Activated CD4-positive, CD25-positive, alpha-beta regulatory T cell (primary cell): ENCODE measurements at places on chromosomes 12 and 14.
A peak's percentile ranks its signal among the peaks of the same experiment; 100 is the strongest.

- DNase-seq = no peak
These were observed 90.3 kb downstream of the RPS6KA5 start for GRCh38 chr14:90970167-90970600.

GRCh38 chr12:95538656-95539055 is 12.6 kb downstream of the USP44 start:
- DNase-seq = no peak

DNA sequence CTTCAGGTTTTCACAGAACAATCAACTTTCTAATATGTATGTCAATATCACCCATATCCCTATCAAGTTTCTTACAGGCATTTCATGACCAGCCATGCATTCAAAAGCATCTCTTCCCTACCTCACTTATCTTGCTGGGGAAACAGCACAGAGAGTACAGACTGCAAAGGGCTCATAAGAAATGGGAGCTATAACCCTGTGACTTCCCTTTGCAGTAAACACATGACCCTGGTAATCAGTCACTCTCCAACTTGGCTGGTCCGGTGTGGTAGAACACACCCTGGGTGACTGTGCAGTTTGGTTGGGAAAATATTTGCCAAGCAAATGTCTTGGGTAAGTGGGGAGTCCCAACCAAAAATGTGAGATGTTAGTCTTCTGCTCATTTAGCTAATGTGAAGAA is 49.4 kb upstream of the TMCC3 start:
- DNase-seq = no peak

- DNase-seq = no peak
These were observed 1.3 kb downstream of the TRIM9 start for GRCh38 chr14:51093371-51094281.

GRCh38 chr12:8855891-8856290 is 33.5 kb downstream of the A2ML1 start:
- DNase-seq = no peak

DNA sequence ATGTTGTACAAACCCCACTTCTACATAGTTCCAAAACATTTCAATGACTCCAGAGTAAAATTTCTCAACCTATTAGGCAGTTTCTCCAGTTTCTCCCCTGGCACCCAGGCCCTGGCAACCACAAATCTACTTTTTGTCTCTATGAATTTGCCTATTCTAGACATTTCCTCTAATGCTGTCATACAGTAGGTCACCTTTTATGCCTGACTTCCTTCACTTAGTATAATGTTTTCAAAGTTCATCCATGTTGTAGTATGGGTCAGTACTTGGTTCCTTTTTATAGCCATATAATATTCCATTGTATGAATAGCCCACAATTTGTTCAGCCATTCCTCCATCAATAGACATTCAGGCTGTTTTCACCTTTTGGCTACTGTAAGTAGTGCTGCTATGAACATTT is 67.0 kb downstream of the SPRING1 start:
- no peak for DNase-seq

DNA sequence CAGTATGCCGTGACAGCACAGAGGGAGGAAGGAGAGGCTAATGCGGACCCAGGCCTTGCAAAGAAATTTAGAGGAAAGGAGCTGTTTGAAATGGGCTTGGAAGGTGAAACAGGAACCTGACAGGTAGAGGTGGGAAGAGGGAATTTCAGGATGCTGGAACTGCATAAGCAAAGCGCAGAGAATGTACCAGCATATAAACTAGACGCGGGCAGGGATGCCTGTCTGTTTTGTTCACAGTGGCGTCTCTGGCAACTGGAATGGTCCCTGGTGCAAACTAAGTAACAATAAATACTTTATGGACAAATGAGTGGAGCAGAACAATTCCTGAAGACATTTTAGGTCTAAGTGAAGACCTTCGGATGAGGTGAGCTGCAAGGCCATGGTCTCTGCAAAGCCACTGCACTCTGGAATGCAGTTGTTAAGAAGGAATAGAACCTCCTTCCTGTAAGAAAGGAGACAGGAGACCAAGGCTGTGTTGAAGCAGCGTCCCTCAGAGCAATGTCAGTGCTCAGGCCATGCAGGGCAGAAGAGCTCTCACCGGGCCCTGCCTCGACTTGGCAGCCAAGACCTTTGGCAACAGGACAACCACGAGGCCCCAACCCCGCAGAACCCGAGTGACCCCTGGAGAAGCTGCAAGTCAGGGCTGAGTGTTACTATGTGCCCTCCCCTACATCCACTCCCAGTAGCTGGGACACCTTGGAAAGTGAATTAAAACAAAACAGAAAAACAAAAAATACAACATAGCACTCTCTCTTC is 42.8 kb downstream of the PITPNM2 start:
- DNase-seq = no peak

DNA sequence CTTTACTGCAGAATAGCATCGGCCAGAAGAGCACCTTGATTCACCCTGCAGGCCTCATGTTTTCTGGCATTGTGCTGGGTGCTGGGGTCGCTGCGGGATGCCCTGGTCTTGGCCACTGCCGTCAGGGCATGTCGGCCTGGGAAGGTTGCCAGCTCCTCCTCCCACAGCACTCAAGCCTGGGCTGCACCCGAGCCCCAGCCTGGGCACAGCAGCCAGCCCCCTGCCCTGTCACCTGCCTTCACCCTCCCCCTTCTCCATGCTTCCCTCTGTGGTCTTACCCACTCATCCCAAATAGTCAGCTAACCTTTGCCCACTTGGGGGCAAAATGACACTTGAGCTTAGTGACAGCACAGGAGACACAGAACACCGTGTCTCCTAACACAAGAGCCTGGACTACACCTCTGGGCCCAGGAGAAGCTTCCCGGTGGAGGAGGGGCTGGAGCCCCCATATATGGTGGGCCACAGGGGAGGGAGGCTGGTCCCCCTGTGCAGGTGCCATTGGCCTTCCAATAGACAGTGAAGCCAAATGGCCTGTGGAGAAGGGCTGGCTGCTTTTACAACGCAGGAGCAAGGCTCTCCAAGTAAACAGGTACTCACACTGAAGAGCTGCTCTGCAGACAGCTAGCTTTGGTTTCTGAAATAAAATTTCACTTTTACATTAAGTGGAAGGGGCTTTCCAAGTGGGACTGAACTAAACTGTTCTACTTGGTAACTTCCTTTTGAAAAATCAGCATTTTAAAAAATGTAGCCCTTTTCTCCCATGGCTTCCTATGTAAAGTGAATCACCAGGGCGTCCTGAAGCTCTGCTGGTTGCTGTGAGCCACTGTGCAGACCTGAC is 51.2 kb upstream of the AMN start:
- no peak for DNase-seq

DNA sequence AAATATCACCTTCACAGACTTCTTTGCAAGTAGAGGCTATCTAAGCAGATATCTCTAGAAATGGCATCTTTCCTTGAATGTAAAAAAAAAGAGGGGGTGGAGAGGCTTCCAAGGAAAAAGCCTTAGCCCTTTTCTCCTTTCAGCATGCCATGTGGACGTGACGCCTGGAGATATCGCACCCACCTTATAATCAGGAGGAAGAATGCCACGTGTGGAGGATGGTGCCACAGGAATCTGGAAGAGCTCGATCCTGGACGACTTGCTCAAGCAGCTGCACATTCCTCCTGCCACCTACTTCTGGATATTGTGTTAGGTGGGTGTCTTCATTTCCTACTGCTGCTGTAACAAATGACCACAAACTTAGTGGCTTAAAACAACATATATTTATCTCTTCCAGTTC is 203.6 kb downstream of the NUAK1 start:
- no peak for DNase-seq

- no peak for DNase-seq
These were observed 39.3 kb upstream of the TMCC3 start for GRCh38 chr12:94689646-94690036.

DNA sequence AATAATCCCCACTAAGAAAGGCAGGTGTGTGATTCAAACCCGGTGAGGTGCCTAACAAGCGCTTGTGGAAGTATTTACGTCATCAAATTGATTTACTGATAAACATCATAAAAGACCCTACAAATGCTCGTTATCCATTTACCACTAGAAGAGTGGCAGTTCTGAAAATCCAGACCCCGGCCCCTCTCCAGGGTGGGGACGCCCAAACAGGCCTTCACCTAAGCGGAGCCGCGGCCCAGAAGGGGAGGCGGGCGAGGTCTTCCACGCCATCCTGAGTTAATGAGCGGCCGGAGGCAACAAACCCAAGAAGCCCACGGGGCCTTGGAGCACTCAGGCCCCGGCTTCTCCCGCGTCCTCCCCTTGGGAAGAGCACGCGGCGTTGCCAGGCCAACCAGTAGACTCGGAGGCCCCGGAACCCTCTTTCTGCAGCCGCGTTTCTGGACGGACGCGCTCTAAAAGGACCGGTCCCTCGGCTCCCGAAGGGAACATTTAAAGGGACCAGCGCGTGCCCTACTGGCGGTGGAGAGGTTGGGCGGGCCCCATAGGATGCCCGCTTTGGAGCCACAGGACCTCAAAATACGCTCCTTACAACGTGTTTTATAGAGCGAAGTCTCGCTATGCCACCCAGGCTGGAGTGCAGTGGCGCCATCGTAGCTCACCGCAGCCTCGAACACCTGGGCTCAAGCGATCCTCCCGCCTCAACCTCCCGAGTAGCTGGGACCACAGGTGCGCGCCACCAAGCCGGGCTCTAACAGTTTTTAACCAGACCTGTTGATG is 3.5 kb downstream of the PTPN21 start:
- no peak for DNase-seq

DNA sequence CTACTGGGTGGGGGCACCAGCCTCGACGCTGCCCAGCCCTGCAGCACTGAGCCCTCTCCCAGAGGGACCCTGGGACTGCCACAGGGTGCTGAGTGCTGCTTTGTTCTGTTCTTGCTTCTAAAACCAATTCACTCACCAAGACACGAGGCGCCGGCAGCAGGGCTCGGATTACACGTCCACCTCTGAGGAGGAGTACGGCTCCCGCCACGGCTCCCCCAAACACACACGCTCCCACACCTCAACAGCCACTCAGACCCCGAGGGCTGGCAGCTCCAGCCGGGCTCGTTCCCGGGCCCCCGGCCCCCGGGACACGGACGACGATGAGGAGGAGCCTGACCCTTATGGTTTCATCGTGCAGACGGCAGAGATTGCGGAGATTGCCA is 24.3 kb downstream of the CEP170B start:
- no peak for DNase-seq

- DNase-seq = no peak
These were observed 46.0 kb upstream of the EVL start for GRCh38 chr14:100019156-100019744.

DNA sequence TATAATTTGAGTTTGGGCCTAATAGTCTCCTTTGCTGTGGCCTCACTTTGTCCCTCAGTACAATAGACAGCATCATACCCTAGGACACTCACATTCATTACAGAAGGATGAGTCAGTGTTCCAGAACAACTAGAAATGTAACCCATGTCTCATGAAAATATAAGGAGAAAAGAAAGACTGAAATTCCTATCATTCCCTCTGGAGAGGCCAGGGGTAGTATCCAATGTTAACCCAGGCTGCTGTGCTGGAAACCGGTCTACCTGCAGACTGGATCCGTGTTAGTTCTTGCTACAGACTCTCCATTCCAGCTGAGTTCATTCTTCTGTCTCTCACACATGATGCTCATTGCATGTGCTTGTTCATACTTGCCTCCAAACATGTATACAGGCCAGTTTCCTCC is 75.8 kb upstream of the HOXC13 start:
- DNase-seq = no peak

GRCh38 chr12:31321897-31322228 is 4.1 kb downstream of the SINHCAF start:
- no peak for DNase-seq

DNA sequence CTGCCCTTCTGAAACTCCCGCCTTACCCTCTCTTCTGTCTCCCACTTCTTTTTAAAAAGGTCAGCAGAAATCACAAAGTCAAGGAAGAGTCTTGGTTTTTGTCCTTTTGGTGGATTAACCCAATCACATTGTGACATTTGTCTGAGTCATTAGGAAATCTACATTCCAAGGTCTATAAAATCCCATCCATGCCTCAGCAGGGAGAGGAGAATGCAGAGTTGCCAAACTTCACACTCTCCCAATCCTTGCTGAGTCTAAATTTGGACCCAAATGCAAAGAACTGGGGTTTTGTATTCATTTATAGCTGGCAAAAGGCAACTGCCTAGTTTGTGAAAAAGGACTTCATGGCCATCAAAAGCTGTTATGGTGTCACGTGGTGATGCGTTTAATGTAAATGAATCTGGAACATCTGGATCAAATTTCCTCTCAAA is 67.9 kb downstream of the TMEM30B start:
- no peak for DNase-seq

DNA sequence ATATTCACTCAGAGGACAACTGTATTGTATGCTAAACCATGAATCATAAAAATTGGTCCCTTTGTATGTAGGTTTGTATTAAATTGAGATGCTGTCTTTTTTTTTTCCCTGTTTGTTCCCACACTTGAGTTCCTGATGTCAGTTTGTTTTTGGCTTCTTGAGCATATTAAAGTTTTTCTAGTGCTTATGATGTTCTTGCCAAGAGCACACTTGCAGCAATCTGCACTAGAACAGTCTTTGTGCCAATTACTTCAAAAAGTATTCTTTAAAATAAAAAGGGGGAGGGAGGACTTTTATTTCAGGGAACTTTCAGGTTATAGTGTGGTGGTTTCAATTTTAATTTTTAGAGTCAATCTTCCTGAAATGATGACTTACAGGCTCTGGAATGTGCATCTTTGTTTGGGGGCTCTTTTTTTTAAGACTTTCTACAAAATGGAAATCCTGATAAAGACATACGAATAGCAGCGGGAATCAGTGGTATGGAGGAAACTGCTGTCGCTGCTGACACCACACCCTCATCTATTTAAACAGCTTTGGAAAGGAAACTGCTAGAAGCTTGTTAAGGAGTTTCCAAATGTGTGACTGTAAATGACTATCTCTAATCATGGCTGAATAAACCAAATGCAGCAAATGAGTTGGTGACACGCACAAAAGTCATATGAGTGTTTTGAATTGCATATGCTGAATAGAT is 188.6 kb downstream of the EGLN3 start:
- DNase-seq = no peak

DNA sequence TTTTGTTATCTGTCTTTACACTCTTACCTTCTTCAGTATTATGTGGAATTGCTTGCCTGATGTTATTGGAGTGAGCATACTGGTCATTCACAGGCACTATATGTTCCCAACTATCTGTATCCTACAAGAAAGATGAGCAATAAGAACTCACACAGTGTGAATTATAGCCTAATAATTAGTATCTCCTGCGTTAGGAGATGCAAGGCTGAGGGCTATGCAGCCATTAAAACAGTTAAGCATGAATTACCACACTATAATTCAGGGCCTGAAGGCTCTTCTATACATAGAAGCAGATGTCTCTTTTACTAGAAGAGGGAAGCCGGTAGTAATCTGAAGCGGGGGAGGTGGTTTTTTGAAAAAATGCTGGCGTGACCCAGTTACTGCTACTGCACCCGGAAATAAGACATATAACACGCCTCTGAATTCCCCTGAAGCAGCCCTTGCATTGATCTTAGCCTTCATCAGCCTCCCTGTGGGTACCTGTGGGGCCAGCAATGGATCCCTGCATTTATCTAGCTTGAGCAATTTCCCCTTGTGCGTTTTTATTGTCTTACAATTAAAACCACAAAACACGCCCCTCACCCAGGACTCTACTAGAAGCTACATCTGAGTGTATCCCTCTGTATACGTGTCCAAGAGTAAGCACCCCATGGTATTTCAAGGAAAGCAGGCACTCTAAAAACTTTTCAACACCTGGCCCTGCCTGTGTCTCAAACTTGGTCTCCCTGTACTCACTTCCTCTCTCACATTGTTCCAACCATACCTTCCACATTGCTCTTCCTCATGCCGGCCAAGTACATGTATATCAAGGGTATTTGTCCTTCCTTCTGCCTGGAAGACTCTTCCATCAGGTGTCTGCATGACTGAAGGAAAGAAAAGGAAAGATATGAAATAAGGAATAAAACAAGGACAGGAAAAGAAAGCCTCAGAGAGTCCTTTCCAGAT is 210.9 kb upstream of the ARID2 start:
- DNase-seq = peak; percentile 4

GRCh38 chr12:27190761-27191160 is 53.3 kb upstream of the STK38L start:
- no peak for DNase-seq
